ENCODE measurements at places on chromosomes 16 and 17.

DNA sequence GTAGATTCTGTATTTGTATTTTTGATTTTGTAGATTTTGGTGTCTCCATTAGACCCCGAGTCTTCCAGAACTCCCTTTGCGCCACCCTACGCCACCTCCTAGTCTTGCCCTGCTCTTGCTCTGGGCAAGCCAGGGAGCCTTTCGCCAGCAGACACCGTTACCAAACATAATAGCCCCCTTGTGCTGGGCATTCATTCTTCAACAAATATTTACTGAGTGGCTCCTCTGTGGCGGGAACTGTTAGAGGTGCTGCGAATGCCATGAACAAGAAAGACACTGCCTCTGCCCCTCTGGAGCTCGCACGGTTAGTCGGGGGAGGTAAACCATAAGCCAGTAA is 841 bp upstream of the GPT2 start:
- DNase-seq = no peak

DNA sequence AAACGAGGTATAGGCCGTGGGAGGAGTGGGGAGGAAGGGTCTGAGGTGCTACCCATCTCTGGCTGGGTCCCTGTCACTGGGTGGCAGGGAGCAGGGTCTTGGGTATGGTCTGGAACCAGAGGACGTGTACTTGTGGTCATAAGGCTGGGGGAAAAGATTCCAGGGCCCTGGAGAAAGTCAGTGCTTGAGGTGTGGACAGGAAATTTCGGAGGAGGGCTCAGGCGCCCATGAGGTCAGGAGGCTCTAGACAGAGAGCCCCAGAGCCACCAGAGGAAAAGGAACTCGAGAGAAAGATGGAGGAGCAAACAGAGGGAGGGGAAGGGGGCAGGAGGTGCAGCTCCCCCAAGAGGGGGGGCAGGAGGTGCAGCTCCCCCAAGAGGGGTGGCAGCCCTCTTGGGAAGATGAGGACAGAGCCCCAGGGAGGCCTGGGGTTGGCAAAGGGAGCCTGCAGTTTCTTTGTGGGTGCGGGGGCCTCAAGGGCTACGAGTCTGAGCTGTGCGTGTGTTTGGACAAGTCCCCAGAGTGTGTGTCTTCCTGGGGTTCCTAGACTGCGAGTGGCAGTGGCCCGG is 683 bp upstream of the SLC7A6 start:
- DNase-seq = no peak

DNA sequence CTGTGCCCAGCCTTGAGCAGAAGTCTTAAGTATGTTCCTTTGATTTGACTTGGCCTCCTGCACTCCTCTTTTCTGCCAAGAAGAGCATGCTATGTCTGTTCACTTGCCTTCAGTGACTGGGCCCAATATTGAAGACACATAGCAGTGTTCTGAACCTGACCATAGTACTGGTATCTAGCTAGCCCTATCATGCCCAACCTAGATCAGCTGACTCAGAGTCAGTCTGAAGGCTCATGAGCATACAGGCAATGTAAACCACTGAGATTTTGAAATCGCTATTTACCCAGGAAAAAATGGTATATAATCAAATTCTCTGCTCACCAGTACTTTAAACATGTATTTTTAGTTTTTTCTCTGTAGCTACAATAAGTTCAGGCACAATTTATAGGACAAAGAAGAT is 129.4 kb downstream of the TANC2 start:
- no peak for DNase-seq

DNA sequence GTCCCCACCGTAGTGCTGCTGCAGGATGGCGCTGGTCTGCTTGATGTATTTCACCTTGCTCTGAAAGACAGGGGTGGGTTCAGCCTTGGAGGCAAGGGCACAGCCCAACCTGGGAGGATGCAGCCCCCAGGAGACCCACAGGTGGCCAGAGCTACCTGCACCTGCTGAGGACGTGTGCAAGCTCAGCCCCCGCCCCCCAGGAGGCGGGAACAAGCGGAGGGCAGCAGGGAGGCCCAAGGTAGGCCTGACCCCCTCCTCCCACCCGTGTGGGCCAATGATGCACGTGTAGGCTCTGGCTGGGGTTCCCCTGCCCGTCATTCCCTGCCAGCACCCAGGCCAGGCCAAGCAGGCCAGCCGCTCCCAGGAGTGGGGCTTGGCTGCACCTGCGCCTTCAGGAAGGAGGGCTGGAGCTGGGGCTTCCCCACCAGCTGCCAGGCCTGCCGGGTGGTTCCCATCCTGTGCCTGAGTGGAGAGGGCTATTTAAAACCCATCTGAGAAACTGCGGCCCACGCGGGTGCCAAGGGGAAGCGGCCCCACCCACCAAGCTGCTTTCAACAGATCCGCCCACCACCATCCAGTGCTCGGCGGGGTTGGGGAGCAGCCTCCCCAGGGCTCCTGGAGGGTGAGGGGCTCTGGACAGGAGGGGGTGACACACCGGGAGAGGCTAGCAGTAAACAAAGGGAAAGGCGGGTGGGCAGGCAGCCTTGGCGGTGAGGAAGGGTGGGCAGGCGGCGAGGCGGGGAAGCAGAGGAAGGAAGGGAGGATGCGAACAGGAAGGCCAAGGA is 3.8 kb downstream of the NTHL1 start:
- no peak for DNase-seq

DNA sequence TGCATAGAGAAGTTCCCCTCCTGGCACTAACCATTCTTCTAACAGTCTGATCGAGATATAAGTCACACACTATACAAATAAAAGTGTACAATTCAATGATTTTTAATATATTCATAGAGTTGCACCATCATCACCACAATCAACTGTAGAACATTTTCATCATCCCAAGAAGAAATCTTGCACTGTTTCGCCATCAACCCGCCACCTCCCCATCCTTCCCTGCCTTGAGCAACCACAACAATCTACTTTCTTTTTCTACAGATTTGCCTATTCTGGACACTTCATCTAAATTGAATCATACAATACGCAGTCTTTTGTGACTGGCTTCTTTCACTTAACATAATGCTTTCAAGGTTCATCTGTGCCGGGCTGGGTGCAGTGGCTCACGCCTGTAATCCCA is 33.0 kb upstream of the GUCY2D start:
- peak; percentile 38 for DNase-seq

DNA sequence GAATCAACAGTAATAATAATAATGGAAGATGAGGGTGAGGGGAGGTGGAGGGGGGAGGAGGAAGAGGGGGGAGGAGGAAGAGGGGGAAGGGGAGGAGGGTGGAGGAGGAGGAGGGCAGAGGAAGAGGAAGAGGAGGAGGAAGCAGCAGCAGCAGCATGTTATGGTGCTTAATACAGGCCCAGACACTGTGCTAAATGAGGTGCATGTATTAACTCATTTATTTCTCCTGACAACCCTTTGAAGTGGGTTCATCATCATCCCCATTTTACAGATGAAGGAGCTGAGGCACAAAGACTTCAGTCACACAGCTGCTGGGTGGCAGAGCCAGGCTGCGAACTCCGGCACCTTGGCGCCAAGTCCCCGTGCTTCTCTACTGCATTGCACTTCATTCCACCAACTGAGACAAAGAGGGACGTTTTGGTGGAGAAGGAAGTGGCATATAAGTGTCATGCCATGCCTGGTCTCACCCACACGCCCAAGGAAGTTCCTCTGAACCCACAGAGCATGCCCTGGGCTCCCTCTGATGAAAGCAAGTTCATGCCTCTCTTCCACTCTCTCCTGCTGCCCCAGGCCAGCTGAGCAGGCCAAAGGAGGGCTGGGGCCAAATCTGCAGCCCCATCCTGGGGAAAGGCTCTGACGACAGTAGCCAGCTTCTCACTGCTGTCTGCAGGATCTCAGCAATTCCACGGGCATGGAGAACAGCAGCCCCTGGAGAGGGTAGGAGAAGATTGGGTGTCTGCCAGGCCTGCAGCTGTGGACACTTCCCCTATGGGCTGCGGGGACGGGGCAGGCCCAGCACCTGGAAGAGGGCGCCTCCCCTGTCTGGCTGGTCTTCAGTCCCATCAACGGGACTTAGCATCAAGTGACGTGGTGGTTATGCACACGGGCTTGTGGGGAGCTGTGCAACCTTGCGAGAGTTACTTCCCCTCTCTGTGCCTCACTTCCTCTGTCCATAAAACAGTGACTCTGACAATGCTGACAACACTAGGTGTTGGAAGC is 21.8 kb downstream of the XYLT1 start:
- DNase-seq = no peak

DNA sequence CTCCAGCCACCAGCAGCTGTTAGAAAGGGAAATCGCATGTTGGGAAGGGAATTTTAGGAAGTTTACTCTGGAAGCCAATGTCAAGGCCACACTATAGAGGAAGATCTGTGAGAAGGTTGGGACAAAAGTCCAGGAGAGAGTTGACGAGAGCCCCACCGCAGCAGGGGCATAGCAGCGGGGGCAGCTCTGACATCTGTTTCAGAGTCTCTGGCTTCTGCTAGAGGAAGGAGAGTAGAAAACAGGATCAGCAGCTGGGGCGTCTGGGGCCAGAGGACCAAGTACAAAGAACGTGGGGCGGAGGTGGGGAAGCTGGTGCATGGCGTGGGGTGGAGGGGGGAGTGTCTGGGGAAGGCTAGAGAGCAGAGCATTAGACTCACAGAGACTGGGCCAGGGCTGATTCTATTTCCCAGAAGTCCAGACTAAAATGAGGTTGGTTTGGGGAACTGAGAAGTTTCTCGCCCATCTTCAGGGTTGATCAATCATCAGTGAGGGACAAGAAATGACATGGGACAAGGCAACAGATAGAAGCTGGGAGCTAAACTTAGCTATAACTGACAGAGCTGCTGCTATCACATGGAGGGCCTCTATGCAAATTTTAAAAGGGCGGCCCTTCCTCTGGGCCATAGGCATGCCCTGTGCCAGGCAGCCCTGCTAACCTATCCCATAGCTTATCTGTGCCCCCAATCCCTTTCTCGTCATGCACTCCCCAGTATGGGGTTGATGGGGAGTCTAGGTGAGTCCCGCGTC is 1.2 kb downstream of the RABEP2 start:
- no peak for DNase-seq

DNA sequence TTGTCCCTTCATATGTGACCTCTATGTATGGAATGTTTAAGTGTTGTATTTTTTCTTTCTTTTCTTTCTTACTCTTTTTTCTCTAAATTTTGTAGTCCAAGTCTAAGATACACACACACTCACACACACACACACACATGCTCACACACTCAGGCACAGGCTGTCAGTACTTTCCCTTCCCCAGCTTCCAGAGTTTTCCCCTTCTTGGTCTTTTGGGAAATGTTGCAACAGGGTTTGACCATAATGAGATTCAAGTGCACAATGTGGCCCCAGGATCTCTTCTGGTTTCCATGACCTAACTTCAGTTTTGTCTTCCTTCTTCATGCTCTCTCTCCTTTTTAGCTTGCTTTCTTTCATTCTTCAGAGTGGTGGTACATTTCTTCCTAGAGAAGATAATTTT is 289.8 kb upstream of the FOXF1 start:
- no peak for DNase-seq

DNA sequence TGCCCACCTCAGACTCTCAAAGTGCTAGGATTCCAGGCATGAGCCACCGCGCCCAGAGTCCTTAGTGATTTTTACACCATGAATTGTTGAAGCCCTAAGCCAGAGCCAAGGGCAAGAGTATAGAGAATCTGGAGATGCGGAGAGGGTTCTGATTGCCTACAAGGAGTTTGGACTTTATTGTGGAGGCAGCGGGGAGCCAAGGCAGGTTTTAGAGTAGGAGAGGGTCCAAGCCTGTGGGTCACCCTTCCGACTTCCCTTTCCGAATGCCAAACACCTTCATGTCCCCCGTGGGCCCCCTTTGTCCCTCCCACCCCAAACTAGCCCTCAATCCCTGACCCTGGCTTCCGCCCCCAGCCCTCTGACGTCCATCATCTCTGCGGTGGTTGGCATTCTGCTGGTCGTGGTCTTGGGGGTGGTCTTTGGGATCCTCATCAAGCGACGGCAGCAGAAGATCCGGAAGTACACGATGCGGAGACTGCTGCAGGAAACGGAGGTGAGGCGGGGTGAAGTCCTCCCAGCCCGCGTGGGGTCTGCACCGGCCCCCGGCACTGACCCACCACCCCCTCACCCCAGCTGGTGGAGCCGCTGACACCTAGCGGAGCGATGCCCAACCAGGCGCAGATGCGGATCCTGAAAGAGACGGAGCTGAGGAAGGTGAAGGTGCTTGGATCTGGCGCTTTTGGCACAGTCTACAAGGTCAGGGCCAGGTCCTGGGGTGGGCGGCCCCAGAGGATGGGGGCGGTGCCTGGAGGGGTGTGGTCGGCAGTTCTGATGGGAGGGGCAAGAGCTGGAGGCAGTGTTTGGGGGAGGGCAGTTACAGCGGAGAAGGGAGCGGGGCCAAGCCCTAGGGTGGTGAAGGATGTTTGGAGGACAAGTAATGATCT is 7.1 kb downstream of the MIEN1 start:
- no peak for DNase-seq

- no peak for DNase-seq
These were observed 89.9 kb upstream of the CIBAR2 start for GRCh38 chr16:85202051-85202601.

- no peak for DNase-seq
These were observed 5.2 kb upstream of the DCXR start for GRCh38 chr17:82042649-82043048.

GRCh38 chr16:27879601-27880247 is 183.8 kb downstream of the GSG1L start:
- DNase-seq = no peak

DNA sequence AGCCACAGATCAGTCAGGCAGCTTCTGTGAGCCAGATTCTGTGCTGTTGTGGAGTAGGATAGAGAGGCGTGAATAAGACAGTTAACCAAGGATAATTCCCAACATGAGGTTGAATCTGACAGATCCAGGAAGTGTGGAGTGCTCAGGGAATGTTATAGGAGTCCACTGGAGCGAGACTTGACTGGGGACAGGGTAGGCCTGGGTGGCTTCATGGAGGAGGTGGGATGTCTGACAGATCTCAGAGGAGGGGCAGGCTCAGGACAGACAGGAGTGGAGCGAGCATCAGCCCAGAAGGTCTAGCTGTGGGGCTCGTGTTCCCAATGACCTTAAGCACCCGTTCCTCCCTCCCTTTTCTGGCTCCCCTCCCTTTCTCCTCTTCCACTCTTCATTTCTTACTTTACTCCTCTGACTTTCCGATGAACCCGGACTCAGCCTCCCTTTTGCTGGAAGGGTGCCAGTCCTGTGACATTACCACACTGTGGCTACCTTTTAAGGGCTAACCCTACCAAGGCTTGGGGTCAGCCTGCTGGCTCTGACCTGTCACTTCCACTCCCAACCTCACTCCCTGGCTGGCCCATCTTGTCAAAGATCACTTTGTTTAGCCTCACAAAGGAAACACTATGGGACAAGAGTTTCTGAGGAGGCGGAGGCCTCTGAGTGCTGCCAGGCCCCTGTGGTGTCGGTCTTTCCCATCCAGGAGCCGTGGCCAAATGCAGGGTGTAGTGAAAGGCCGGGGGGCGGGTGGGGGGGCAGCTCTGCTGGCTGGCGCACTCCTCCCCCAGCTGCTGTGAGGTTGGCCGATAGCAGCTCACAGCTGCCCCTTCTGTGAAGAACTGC is 28.5 kb upstream of the EFCAB13 start:
- DNase-seq = no peak

DNA sequence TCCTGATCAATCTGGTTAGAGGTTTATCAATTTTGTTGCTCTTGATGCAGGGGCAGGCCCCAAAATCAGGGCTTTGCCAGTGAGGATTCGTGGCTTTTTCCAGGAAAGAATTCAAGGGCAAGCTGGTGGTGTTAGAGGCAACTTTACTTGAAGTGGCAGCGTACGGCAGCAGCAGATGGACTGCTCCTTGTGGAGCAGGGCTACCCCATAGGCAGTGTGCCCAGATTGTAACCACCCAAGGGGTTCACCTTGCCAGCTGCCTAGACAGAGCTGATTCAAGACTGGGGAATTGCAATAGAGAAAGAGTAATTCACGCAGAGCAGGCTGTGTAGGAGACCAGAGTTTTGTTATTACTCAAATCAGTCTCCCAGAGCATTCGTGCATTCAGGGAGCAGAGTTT is 16.7 kb downstream of the DRC7 start:
- DNase-seq = no peak

GRCh38 chr17:78588258-78589030 is 11.2 kb upstream of the DNAH17 start:
- DNase-seq = no peak
